DND-41 (cell line): ENCODE measurements at places on chromosomes 13 and 19.
A peak's percentile ranks its signal among the peaks of the same experiment; 100 is the strongest.

DNA sequence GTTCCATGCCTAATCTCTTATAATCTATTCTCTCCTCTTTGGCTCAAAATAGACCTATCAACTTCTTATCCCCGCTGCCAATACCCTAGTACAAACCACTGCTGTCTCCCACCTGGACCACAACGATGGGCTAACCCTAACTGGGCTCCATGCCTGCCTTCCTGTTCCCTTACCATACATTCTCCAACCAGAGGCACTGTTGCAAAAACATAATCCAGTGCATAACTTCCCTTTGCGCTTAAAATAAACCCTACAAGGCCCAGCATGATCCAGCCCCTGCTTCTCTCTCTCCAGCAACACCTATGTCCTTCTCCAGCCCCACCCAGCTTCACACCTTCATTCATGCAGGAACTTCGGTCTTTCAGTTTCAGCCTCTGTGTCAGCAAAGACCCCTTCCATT, 27.4 kb upstream of the CEBPA start:
- no peak for DNase-seq

DNA sequence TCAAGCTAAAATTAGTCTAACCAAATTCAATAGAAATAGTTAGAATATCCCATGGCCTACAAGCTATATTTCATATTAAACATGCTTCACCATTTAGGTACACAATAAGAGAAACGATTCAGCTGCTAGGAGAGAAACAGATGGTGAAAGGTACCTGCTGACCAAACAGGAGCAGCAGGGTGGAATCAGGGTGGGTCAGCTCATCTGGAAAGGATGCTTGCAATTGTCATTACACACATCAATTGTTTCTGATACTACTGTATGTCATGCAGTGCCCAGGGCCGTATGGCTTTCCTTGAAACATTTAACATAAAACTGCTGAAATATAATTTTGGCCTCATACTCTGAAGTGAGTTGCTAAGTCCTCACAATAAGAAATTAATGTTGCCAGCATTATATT, 776.0 kb downstream of the DACH1 start:
- DNase-seq: no peak

- no peak for DNase-seq
These were observed 122.5 kb downstream of the CDK8 start for GRCh38 chr13:26376430-26376829.

- DNase-seq: no peak
These were observed 16.4 kb downstream of the KLK2 start for GRCh38 chr19:50889638-50890037.

DNA sequence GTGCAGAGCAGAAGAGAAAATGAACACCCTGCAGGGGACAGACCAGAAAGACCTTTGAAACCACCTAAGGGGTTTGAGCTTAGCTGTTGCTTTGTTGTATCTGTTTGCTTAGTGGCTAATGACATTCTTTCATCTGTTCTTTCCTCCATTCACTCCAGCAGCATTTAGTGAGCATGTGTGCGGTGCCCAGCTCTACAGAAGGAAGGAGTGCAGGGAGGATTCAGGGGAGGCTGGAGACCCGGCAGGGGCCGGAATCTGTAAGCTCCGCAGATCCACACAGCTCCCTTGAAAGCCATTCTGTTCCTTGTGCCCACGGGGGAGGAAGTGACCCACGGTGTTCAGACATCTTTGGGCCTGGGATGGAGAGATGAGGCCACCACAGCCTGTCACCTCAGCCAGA, 27.5 kb downstream of the UQCRFS1 start:
- no peak for DNase-seq

- DNase-seq: no peak
These were observed 71.7 kb upstream of the GTF3A start for GRCh38 chr13:27352698-27353097.

GRCh38 chr19:50482271-50482855, 5.7 kb upstream of the GARIN5A start:
- no peak for DNase-seq

DNA sequence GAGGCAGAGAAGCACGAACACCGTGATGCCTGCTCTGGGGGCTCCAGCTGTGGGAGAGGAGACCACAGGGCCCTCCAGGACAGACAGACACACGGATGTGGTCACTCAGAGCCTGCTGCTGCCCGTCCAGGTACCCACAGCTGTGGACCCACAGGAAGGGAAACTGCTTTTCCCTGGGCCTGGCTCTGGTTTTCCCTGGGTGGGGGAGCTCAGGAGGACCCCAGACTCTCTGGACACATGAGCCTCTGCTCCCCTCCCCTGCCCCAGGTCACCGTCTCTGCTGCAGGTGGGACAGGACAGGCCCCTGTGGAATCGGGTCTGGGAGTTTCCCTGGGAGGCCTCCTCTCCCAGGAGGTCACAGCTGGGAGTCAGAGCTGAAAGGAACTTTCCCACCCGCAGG, 7.3 kb downstream of the LILRA4 start:
- DNase-seq: no peak

DNA sequence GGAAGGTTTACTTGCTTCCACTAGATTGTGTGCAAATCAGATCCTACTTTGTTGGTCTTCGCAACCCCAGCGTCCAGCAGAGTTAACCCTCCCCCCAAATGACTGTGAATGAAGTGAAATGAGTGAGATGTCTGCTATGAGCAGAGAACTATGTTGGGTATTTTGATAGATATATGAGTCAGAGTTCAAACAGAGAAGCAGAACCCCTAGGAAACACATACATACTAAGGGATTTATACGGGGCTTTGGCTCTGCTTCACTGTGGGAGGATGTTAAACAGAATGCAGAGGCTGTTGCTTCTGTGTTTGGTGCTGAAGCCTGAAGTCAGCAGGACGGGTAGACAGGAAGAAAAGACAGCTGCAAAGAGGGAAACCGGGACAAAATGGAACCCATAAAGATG, 197.0 kb downstream of the MZT1 start:
- no peak for DNase-seq

DNA sequence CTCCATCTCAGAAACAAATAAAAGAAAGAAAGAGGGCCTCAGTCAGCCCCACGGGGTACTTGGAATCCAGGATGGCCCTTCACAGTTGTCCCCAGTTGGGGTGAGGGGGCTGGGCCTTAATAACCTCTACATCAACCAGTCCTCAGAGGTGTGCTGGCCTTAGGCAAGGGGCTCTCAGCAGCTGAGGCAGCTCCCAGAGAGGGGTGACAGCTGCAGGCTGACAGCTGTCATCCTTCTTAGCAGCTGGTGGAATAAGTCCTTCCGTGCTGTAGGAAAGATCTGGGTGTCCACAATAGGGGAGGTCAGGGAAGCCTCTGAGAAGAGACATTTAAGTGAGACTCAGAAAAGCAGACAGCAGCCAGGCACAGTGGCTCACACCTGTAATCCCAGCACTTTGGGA, 7.4 kb downstream of the BCAM start:
- no peak for DNase-seq

DNA sequence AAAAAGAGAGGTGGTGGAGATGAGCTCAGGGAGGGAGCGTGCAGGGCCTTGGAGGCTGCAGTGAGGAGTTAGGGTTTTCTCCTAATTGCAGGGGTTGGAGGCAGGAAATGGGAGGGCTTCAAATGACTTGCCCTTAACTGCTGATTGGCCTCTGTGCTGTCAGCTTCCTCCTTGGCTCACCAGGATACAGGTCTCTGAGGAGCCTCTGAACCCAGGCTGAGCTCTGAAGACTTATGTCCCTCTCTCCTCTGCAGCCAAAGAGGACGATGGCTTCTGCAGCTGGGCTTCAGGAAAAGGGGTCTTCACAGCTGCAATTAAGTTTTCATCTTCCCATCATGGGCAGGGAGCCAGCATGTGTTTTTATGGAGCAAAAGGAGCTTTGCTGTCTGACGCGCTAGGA, 6.7 kb upstream of the RANBP3 start:
- peak; percentile 61 for DNase-seq

DNA sequence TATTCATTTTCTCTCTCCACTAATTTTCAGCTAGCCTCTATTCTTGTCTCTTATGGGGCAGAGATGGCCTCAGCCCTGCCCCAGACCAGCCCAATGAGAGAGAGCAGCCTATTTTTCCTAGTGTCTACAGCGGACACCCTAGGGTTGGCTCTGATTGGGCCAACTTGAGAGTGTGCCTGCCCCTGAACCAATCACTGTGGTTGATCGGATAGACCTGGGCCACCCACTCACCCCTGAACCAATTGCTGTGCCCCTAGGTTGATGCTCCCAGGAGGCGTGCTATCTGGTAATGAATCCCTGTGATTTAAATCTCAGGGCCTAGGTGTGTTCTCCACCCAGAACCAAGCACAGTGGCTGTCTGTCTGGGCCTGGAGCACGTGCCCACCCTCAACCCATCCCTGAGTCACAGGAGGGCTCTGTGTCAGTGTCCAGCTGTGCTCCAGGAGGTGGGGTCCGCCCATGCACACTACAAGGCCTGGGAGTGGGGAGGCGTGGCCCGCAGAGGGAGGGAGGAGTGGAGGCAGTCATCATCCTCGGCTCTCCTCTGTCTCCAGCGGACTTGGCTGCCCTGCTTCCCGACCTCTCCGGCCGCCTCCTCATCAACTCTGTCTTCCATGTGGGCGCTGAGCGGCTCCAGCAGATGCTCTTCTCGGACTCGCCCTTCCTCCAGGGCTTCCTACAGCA, 14.9 kb upstream of the SCN1B start:
- DNase-seq: no peak
